ENCODE measurements at places on chromosomes 5 and 9. TPM values are rescaled to one million over a fixed set of nuclear protein-coding genes. Genes with fewer than 3 reads are reported as not detected.
A peak's percentile ranks its signal among the peaks of the same experiment; 100 is the strongest.

Gene FAM169A
- 32.4 TPM for total RNA-seq

- H3K27me3 ChIP-seq = peaks cover 27% of the 10 kb centered on the region
- no peak overlapping the region for H3K27ac ChIP-seq
- DNase-seq = peak; percentile 12
Measured at GRCh38 chr9:1083325-1083913, 33.3 kb downstream of the DMRT2 start.

DNA sequence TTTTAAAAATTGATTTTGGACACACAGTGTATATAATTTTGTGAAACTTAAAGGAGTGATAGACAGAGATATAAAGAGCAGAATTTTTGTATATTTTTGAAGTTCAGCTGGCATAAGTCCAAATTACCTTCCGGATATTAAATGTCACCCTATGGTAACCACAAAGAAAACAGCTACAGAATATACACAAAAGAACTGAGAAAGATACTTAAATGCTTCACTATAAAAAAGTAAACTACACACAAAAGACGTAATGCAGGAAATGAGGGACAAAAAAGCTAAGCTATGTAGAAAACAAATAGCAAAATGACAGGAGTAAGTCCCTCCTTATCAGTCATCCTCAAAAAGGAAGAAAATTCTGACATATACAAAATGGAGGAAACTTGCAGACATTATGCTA is 29.4 kb downstream of the HACD4 start:
- no peak overlapping the region for H3K4me3 ChIP-seq
- no peaks in the 10 kb centered on the region for H3K4me1 ChIP-seq
- H3K36me3 ChIP-seq = peaks cover 12% of the 10 kb centered on the region
- no peak overlapping the region for H3K27ac ChIP-seq

- no peak overlapping the region for H3K27ac ChIP-seq
- no peak overlapping the region for H3K4me3 ChIP-seq
- no peak for DNase-seq
Measured at GRCh38 chr9:6781476-6781875, 23.7 kb downstream of the KDM4C start.

DNA sequence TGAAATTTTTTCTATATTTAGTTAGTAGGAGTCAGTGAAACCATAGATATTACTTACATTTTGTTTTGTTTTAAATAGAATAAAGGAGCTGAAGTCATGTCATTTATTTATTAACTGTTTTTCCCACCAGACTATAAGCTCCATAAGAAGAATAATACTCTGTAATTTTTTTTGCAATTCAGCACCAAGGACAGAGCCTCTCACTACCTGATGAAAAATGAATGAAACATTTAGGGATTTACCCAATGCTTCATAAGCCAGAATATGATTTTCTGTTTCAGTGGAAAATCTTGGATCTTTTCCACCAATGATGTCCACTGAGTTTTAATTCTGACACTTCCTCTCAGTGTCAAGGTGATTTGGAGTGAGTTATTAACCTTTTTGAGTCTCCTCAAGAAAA is 624.9 kb upstream of the GRAMD2B start:
- no peak for DNase-seq
- no peaks in the 10 kb centered on the region for H3K27me3 ChIP-seq
- no peak overlapping the region for H3K4me3 ChIP-seq
- H3K4me1 ChIP-seq = no peaks in the 10 kb centered on the region
- H3K36me3 ChIP-seq = no peaks in the 10 kb centered on the region

- H3K36me3 ChIP-seq = peaks cover 2% of the 10 kb centered on the region
- no peaks in the 10 kb centered on the region for H3K27me3 ChIP-seq
- no peak overlapping the region for H3K27ac ChIP-seq
- no peak overlapping the region for H3K4me3 ChIP-seq
- peaks cover 44% of the 10 kb centered on the region for H3K4me1 ChIP-seq
Measured at GRCh38 chr5:141613344-141613743, 5.5 kb downstream of the DIAPH1 start.

GRCh38 chr9:71353720-71354119 is 232.3 kb upstream of the TRPM3 start:
- no peak overlapping the region for H3K27ac ChIP-seq
- H3K36me3 ChIP-seq = no peaks in the 10 kb centered on the region
- no peak for DNase-seq
- no peak overlapping the region for H3K4me3 ChIP-seq
- H3K27me3 ChIP-seq = no peaks in the 10 kb centered on the region

- H3K27me3 ChIP-seq = no peaks in the 10 kb centered on the region
- H3K4me3 ChIP-seq = no peak overlapping the region
- no peaks in the 10 kb centered on the region for H3K4me1 ChIP-seq
- no peak overlapping the region for H3K27ac ChIP-seq
Measured at GRCh38 chr5:110441035-110441434, 285.4 kb downstream of the TMEM232 start.

DNA sequence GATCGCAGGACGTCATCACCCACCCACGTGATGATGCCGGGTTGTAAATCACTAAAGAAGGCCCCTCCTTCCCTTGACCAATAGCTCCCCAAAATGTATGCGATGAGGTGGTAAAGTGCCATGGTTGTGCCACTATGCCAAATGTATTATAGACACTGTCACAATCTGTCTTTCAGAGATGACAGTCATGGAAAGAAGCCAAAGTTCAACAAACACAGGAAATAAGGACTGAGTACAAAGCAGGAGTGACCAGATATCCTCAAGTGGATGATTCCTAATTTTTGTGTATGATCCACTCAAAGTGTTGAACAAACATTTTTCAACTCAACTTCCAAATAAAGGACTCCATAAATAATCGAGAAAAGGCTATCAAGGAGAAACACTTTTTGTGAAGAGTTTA is 12.5 kb downstream of the GLIS3 start:
- no peak overlapping the region for H3K4me3 ChIP-seq
- no peak overlapping the region for H3K27ac ChIP-seq
- peaks cover 16% of the 10 kb centered on the region for H3K36me3 ChIP-seq
- H3K27me3 ChIP-seq = no peaks in the 10 kb centered on the region
- H3K4me1 ChIP-seq = peaks cover 24% of the 10 kb centered on the region
- DNase-seq = no peak

All from progenitor cell of endocrine pancreas (in vitro differentiated cells).